Gastroesophageal sphincter (tissue), 4 donors: ENCODE measurements at places on chromosomes 1 and 21. TPM values are rescaled to one million over a fixed set of nuclear protein-coding genes. Genes with fewer than 3 reads are reported as not detected.
A peak's percentile ranks its signal among the peaks of the same experiment; 100 is the strongest.

- ATAC-seq = no peak
Observed at GRCh38 chr1:89949991-89950624, 44.8 kb upstream of the ZNF326 start.

GRCh38 chr21:34705011-34705410, 36.2 kb downstream of the CLIC6 start:
- ATAC-seq = no peak

- ATAC-seq = no peak
Observed at GRCh38 chr1:116375148-116375886, 2.3 kb downstream of the ATP1A1 start.

- ATAC-seq = no peak
Observed at GRCh38 chr1:78855258-78855657, 151.3 kb downstream of the ADGRL4 start.

DNA sequence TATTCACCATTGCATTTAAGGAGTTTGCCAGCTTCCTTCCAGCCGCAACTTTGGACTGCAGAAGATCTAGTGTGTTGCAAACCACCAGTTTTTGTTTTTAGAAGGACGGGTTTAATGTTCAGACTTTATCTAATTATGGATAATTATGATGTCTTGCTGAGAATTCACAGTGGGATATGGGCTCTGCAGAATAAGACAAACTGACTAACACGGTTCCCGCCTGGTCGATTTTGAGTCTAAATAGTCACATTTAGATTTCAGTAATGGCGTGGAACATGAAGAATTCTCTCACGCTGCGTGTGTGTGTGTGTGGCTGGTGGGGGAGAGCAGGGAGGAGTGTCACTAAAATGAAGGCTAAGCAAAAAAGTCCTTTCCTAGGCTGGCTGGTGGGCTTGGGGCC, 48.5 kb upstream of the DMRTB1 start:
- ATAC-seq = no peak

- ATAC-seq = no peak
Observed at GRCh38 chr1:41674522-41674921, 190.0 kb upstream of the EDN2 start.

DNA sequence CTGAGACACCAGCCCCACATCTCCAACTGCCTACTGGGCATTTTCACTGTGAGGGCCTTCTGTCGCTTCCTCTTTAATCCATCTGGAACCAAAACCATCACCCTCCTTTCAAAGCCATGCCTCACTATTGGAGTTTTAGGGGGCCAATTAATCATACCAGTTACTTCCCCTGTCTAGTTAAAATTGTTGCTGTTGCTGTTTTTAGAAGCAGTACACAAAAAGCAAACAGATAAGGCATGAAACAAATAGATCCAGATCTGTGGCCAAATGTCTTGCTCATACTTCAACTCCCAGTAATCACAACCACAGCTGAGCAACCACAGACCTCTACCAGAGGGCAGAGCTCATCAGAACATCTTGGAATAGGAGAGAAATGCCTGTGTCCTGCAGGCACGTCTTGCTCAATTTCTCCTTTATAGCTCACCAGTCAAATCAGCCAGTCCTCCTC, 133.8 kb upstream of the C1orf105 start:
- ATAC-seq = peak; percentile 91

- ATAC-seq = no peak
Observed at GRCh38 chr1:56816909-56817308, 2.3 kb downstream of the FYB2 start.

DNA sequence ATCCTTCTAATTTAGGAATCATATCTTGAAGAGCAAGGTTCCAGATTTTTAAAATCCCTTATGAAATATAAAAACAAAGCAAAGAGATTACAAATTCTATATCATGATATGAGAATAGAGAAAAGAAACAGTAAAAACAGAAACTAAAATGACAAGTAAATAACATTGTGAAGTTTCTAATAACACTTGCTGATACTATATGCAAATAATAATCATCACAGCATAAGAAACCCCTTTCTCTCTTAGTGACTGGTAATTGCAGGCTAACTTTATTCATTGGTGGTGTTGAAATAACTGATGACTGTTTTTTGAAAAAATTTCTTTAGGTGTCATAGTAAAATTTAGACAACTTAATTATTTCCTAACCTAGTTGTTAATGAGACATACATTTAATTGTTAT, 281.6 kb downstream of the PLA2G4A start:
- ATAC-seq = no peak

GRCh38 chr1:71668065-71668464, 587.2 kb upstream of the ZRANB2 start:
- ATAC-seq = no peak

DNA sequence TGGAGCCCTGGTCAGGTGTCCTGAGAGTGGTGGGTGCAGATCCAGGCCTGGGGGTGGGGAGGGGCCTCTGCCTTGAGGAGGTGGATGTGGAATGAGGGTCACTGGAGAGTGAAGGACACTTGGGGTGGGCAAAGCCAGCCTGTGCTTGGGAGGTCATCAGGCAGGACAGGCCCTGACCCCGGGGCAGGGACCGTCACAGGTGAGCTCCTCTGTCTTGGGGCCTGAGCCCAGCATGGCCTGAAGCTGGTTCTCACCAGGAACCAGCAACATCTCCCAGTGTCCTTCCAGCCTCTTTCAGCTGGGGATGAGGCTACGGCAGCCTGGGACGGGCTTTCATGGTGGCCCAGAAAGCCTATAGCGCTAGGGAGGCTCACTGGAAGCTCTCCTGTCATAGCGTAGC, 831 bp upstream of the KRTAP10-2 start:
- ATAC-seq = no peak

DNA sequence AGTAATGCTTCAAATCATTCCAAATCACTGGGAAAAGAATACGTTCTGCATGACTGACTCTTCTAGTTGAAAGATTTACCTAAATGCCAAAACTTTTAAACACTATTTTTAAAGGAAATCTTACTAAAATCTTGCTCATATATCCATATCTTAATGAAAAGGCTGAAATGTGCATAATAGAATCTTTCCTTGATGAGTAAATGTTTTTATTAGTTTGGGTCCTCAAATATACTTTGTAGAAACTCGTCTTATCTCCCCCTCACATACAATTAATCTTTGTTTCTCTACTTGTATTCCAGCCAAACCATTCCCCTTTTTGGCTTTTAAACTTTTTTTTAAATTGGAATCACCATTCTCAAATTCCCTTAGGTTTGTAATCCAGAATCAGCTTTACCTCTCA, 110.2 kb downstream of the NTNG1 start:
- no peak for ATAC-seq

DNA sequence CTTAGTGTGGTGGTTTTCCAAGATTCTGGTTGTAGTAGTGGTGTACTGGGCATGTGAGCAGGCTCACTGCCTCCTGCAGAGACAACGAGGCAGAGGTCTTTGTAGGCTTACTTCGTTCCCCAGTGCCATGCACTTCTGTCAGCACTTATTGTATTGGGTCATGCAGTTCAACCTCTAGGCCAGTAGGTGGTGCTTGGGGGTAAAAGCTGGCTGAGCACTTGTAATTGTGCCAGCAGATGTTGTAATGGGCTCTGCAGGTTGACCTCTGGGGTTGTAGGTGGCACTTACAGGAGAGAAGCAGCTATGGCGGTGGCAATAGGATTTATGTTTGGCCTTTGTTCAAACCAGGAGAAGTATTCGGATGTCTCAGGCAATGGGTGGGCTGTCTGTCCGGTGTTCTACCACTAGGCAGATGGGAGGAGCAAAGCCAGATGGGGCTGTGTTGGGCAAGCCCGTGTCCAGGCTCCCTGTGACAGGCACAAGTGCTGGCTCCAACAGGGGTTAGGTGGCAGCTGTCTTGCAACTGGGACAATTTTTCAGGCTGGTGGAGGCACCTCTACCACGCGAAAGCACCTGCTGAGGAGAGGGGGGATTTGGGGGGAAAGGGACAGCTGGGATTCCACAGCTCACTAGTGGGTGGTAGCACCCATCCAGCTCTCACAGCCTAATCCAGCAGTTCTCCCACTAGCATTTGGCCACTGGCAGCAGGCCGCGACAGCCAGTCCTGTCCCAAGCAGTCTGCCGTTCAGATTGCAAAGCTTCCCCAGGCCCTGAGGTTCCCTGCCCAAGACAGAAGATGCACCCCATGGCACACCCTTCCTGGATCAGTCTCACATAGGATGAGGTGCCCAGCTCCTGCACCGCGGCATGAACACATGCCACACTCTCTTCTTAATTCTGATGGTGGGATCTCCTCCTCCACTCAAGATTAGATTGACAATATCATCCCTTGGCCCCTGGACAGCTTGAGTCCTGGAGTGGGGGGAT, 274.5 kb downstream of the CTH start:
- ATAC-seq = peak; percentile 86

DNA sequence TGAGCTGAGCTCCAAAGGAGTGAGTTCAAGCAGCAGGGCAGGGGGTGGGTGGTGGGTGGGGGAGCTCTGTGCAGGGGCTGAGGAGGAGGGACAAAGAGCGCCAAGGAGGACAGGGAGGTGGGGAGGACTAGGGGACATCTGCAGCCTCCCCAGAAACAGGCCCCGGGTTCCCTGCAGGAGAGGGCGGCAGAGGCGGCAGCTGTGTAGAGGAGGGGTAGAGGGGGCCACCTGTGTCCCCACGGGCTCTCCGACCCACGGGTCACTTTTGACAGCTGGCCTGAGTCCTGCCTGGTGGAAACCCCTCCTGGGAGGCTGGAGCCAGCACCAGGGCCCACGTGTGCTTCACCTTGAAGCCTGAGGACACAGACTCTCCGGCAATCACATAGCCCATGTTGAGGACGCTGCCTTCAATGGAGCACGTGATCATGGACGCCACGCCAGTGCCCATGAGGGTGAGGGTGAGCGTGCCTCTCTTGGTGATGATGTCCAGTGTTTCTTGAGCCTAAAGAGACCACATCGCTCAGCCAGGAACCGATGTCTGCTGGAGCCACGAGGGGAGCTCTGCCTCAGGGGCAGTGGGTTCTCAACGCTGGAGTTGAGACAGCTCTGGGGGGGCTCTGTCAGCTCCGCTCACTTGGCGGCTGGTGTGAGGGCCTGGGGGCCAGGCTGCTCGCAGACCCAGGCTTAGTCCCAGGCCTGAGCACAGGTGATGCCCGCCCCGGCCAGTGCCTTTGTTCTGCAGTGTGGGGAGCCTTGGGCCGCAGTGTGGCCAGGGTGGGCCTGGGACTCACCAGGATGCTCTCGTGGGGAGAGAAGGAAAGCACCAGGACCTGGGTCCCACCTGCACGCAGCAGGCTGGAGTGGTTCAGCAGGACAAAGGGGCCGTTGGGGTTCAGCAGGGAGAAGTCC, 6.6 kb upstream of the TMEM52 start:
- no peak for ATAC-seq

GRCh38 chr1:181318858-181319235, 164.5 kb upstream of the CACNA1E start:
- ATAC-seq = no peak

GRCh38 chr1:203306089-203306964, 1.0 kb downstream of the BTG2 start:
- peak; percentile 27 for ATAC-seq

DNA sequence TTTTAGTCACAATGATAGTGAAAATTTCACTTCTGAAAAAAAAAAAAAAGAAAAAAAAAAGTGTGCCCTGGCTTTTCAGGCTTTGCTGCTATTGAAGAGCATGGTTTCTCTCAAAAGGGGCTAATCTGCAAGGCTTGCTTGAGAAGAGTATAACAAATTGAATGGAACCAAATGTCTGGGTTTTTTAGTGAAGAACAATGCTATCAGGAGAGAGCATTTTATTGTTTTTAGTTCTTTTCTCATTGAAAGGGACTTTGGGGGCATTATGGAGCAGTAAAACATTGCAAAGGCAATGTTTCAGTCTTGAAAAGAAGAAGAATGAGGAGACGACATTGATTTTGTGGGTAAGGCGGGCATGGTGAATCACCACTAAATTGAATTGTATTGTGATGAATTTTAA, 28.2 kb downstream of the VCAM1 start:
- ATAC-seq = no peak

DNA sequence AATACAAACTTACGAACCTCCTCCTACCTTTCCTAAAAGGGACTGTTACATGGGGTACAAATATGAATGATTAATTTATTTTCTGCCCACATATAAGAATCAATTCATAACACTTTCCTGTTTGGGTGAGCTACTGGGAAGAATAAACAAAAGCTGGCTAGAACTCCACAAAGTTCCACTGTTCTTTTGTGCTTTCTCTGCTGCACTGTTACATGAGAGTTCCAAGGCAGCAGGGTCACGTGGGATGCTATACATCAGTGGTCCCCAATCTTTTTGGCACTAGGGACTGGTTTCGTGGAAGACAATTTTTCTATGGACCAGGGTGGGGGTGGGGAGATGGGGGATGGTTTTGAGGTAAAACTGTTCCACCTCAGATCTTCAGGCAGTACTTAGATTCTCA, 2.2 kb upstream of the ANGPTL7 start:
- ATAC-seq = no peak

DNA sequence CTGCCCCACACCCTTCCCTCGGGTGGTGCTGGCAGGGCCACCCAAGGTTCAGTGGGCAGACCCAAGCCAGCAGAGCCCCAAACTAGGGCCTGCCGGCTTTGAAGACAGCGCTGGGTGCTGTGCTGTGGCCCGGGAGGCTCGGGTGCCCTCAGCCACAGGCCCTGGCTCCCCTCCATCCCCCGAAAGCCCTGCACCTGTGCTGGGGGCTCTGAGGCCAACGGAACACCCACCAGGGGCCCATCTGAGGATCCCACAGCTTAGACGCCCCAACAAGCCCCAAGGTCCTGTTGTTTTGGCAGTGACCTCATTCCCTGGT, 8.6 kb downstream of the ITGB2 start:
- no peak for ATAC-seq

GRCh38 chr1:45395051-45395450, 54.8 kb upstream of the MUTYH start:
- no peak for ATAC-seq

GRCh38 chr1:73623946-73624345, 574.0 kb downstream of the LRRIQ3 start:
- ATAC-seq = no peak

DNA sequence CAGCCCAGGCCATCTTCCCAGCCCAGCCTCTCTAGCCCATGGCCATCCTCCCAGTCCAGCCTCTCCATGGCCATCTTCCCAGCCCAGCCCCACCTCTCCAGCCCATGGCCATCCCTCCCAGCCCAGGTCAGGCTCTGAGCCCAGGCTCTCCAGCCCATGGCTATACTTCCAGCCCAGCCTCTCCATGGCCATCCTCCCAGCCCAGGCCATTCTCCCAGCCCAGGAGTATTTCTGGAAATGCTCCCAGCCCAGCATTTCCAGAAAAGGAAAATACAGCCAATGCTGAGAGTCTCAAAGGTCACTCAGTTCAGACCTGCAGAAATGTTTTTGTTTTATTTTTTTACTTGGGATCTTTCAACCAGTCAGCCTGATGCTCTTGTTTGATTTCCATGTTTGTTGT, 70.0 kb upstream of the ZNF281 start:
- ATAC-seq = no peak

PKLR gene
- not detected for total RNA-seq

MAB21L3 gene
- total RNA-seq = not detected

RASAL2 gene
- total RNA-seq = 17.0 TPM

PDC gene
- not detected for total RNA-seq

GJA9 gene
- total RNA-seq = not detected

ALX3 gene
- total RNA-seq = not detected

SYTL1 gene
- total RNA-seq = 4.5 TPM

CIART gene
- total RNA-seq = 20.5 TPM

GPR153 gene
- total RNA-seq = 2.6 TPM

NPHS2 gene
- not detected for total RNA-seq

RASSF5 gene
- total RNA-seq = 10.5 TPM

KCNJ9 gene
- total RNA-seq = not detected

NTMT2 gene
- not detected for total RNA-seq

NES gene
- 15.3 TPM for total RNA-seq

PADI1 gene
- 2.5 TPM for total RNA-seq

DMBX1 gene
- not detected for total RNA-seq

ADORA1 gene
- total RNA-seq = 0.39 TPM
